ENCODE measurements at places on chromosomes 4 and X.

- DNase-seq: peak; percentile 30
These were observed 30.4 kb upstream of the CPLX1 start for GRCh38 chr4:856225-856901.

DNA sequence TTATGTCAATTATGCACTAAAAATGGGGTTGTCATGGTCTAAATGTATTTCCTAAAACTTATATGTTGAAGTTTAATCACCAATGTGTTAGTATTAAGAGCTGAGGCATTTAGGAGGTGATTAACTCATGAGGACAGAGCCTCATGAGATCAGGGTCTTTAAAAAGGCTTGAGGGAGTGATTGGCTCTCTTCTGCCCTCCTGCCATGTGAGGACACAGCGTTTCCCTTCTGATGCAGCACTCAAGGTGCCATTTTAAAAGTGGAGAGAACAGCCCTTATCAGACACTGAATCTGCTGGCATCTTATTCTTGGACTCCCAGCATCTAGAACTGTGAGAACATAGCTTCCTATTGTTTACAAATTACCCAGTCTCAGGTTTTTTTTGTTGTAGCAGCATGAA lies 581.7 kb downstream of the KCNIP4 start:
- no peak for DNase-seq

DNA sequence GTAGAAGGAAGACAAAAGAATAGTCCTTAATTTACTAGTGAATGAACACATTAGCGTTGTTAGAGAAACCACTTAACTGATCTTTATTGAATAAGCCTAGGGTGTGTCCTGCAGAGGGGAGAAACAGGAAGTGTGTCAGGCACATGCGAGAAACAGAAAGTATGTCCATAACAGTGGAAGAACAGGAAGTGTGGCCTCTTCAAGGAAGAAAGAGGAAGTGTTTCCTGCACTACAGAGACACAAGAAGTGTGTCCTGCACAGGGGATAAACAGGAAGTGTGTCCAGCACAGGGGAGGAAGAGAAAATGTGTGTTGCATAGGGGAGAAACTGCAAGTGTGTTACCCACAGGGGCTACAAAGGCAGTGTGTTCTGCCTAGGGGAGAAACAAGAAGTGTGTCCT lies 539.6 kb upstream of the PRKX start:
- no peak for DNase-seq

GRCh38 chrX:133434197-133434820 lies 19.0 kb upstream of the GPC4 start:
- DNase-seq: peak; percentile 36

- no peak for DNase-seq
These were observed 1.4 kb downstream of the TCEAL2 start for GRCh38 chrX:102126863-102127262.

GRCh38 chrX:44062840-44063239 lies 89.7 kb upstream of the NDP start:
- no peak for DNase-seq

DNA sequence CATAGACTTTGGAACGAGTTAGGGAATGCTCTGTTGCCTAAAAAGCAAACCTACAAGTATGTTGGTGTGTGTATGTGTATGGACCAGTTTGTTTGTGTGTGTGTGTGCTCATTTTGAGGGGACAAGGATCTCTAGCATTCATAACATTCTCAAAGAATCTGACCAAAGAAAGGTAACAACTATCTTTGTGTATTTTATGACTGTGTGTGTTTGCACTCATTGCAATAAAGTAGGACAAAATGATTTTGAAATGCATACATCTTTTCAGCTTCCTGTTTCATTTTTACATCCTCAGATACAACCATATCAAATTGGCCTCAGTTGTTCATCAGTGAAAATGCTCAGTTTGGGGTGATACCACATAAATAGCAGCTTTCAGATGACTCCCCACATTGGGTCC lies 8.3 kb upstream of the XK start:
- no peak for DNase-seq

DNA sequence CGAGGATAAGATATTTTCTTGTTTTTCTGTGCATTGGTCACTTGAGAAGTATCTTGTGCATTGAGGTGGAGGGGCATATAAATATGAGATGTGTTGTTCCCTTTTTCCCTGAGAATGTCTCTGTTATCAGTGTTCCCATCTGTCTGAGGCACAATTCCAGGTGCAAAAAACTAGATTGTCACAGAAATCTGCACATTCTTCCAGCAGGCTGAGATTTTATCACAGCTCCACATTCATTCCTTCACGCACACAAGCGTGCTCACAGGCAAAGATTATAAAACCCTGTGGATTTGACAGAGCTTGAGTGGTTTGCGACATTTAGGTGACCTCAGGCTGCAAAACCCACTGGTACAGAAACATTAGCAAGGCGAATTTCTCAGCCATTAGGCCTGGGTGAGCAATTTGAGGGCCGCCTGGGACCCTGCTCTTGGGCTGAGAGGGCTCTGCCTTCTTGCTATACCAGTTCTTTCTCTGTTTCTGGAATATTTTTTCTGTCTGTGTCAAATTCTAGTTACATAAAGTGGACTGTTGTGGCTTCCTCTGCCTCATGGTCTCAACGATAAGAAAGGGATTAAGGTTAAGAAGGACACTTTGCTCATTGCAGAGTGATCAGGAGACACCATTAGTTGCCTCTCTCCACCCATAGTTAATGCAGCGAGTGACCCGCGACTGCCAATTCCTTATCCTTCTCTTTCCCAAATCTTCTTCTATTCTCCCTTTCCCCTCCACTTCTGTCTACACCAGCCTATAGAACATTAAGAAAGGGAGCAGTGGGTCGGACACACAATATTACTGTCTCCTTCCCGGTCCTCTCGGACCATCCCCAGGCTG lies 86.7 kb upstream of the C1QTNF7 start:
- no peak for DNase-seq

DNA sequence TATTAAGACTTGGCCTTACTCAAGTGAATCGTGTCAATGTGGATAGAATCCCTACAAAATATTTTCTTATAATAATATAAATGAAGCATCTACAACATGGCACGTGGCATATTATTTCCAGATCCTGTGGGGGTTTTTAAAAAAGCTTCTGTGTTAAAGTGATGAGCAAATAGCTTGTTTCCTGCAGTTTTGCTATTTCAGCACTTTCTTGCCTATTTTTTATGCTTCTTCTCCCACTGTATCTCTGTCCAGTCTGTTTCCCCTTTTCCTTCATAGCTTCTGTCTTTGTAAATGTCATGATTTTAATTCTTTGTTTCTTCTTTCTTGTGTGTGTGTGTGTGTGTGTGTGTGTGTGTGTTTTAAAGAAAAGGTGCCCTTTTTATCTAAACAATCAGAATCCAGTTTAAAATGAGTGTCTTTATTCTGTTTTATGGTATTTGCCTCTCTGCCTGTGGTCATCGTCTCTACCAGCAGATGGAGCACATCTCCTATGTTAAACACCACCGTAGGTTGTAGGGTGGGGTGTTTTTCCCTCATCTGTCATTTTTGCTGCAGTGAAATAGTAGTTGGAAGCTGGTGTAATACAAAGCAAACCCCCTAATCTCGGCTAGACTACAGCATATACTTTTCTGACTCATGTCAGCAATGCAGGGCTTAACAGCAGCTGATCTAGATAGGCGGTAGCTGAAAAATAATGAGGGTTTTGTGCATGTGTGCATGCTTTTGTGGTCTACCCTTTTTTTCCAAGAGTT lies 33.1 kb downstream of the FTHL17 start:
- DNase-seq: peak; percentile 70

DNA sequence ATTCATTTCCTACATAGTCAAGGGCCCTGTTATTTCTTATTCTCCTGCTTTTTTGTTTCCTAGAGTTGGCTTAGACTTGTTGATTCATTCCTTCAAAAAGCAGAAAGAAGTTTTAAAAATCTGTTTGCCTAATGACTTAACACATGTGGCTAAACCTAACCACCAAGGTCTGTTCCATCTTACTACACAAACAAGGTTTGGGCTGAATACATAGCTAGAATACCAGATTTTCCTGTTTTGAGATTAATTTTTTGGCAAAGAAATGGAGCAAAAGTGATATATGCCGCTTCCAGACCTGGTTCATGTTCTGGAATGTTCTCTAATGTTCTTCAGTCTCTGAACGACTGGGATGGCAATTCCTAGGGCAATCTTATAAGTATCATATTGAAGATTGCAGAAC lies 7.4 kb upstream of the CAMK2D start:
- no peak for DNase-seq

GRCh38 chrX:93695981-93696380 lies 22.0 kb downstream of the FAM133A start:
- DNase-seq: no peak

- DNase-seq: no peak
These were observed 96.7 kb upstream of the PABPC4L start for GRCh38 chr4:134298313-134298712.

DNA sequence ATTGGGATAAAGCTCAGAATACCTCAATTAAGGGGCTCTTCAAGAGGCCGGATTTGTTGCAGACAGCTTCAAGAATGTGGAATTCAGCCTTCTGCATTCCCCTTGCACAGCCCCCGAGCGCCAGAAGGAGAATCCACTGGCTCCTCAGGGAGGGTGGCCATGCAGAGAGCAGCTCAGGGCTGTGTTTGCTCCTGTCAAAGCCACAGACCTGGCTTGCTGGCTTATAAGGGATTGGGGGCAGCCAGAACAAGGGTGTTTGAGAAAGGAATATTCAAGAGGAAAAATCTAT lies 36.8 kb downstream of the ING2 start:
- DNase-seq: no peak

DNA sequence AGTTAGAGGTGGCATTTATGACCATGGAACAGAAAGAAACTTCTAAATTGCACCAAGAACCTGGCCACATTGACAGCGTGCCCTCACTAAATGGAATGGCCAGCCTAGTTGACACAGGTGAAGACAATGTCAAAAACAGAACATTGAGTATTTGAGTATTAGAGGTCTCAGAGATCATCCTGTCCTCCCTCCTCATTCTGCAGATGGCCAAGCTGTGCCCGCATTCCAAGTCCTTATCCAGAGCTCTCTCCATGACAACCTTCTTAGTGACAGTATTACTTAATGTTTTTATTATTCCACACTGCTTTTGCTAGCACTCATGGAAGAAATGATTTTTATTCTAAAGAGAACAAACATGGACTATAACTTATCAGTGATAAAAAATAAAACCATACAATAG lies 9.9 kb upstream of the CCDC110 start:
- DNase-seq: no peak

- peak; percentile 47 for DNase-seq
These were observed 15.7 kb downstream of the MSX1 start for GRCh38 chr4:4875147-4875546.

DNA sequence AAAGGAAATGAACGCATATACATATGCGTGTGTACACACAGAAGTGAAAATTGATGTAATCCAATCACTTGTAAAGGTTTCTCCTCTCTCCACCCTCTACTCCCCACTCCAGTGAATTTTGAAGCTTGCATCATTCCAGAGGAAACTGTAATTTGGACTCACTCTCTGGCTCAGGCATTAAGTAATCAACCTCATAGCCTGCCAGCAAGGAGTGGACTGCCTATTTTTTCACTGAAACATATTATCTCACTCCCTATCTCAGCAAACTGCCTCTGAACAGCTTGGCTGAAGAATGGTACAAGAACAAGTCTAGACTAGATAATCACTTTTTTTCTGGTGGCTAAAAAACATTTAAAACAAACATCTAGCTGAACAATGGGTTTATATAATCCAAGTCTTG lies 124.2 kb downstream of the C4orf51 start:
- DNase-seq: no peak

DNA sequence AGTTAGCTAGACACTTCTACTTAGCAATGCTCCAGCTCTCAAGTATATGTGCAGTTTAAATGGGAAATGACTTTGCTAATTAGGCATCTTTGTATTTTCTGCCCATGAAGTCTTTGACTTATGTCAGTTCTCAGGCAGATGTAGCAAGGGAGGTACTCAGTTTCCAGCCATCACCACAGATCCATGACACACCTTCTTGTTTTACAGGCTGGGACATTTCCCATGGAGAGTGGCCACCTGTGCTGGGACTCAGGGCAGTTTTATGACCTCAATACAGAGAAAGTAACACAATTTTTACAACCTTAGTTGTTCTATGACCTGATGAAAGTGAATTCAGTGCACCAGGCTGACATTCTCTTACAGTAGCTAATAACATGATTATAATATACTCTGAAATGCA lies 280.7 kb upstream of the GK2 start:
- DNase-seq: no peak

DNA sequence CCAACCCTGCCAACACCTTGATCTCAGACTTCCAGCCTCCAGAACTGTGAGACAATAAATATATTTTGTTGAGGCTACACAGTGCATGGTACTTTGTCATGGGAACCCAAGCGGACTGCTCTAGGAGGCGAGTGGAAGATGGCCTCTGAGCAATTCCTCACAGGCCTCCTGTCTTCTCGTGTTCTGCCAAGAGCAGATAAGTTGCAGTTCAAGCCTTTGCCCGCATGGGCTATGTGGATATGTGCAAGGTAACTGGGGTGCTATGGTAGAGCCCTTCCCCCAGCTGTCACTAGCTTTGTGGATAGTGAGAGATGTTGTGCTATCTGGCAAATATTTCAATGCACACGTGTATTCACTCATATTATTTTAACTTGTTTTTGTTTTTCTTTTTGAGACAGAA lies 156.0 kb upstream of the BCOR start:
- DNase-seq: no peak

DNA sequence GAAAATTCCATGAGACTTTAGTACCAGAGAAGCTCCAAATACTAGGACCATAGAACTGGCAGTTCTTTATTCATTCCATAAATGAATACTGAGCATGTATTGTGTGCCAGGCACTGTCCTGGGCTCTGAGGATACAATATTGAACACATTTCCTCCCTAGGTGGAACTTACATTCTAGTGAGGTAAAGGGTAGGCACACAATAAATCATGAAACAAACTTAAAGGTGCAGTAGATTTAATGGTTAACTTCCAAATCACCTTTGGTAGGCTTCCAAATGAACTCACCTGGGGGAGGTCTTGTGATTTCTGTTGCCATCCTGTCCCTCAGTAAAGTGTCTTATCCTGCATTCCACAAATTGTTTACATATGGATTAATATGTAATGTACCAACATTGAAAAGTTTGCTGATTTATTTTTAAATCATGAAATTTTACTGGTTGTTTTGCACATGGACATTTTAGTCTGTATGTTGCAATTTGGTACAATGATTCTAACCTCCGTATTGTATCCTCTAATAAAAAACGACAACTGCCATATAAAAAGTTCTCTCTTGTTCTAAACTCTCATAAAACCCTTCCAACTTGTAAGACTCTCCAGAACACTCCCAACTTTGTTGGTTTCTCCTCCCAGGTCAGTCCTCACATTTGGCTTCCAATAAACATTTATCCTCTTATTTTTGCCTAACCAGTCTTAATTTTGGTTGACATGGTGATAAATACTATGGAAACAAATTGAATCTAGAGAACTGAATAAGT lies 4.5 kb upstream of the MAGEA11 start:
- DNase-seq: no peak

GRCh38 chr4:127124919-127125318 lies 507.8 kb upstream of the INTU start:
- no peak for DNase-seq

GRCh38 chrX:71492231-71493065 lies 40.5 kb upstream of the OGT start:
- no peak for DNase-seq

Measured in SJCRH30 (cell line).